ENCODE measurements at places on chromosomes 5 and 9.

GRCh38 chr5:53983568-53984460, 326.6 kb downstream of the ARL15 start:
- peak; percentile 46 for DNase-seq

DNA sequence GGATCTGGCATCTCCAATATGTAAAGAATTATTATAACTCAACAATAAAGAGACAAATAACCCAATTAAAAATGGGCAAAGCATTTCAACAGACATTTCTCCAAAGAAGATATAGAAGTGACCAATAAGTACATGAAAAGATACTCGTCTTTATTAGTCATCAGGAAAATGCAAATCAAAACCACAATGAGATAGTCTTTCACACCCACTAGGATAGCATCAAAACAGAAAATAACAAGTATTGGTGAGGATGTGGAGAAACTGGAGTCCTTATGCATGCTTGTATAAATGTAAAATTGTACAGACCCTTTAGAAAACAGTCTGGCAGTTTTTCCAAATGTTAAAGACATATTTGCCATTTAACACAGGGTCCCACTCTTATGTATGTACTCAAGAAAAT, 39.1 kb upstream of the ITGA1 start:
- no peak for DNase-seq

DNA sequence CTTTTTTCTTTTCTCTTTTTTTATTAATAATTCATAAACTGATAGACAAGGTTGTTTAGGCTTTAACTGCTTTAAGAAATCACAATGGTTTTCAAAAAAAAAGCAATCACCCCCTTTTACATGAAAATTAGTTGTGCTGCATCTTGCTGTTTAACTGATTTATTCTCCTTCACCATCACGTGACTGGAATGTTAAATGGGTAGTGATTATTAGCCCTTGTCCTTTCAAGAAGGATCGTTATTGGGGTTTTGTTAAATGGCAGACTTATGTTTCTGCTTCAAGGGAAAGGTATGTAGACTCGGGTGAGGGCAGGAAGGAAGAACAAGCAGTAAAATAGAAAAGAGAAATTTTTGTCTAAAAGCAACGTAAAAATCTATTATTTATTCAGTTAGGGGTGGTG, 175.6 kb upstream of the TLE4 start:
- no peak for DNase-seq

DNA sequence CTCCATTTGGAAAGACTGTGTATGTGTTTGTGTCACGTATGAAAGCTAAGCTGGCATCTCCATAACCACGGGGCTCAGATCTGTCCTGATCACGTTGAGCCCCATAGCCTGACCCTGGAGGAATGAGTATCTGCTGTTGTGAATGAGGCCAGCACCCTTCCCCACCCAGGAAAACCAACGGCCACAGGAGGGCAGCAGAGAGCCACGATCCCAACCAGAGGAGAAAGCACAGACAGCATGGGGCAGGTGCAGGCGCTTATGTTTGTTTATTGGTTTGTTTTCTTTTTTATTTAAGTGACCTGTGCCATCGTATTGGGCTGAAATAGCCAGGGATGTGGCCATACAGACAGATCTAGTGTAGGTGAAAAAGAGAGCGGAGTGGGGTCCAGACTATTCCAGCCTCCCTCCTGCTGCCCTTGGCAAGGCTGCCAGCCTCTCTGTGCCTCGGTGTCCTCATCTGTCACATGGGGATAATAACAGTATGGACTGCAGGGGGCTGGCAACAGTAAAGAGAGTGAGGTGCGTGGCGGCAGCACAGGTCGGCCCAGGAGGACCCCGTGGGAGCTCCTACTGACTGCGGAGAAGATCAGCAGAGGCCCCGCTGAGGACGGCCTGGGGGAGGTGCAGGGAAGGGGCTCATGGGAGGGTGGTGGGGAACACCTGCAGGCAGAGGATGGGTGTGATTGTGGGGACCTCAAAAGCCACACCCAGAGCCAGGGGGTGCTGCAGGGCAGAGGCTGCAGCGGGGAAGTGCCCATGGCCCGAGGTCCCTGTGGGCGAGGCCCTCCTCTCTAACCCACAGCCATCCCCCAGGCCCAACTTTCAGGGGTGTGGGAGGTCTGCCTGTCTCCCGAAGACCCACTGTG, 12.1 kb downstream of the OR2V2 start:
- no peak for DNase-seq

- DNase-seq: no peak
These were observed 200.3 kb downstream of the TLE1 start for GRCh38 chr9:81489046-81489445.

DNA sequence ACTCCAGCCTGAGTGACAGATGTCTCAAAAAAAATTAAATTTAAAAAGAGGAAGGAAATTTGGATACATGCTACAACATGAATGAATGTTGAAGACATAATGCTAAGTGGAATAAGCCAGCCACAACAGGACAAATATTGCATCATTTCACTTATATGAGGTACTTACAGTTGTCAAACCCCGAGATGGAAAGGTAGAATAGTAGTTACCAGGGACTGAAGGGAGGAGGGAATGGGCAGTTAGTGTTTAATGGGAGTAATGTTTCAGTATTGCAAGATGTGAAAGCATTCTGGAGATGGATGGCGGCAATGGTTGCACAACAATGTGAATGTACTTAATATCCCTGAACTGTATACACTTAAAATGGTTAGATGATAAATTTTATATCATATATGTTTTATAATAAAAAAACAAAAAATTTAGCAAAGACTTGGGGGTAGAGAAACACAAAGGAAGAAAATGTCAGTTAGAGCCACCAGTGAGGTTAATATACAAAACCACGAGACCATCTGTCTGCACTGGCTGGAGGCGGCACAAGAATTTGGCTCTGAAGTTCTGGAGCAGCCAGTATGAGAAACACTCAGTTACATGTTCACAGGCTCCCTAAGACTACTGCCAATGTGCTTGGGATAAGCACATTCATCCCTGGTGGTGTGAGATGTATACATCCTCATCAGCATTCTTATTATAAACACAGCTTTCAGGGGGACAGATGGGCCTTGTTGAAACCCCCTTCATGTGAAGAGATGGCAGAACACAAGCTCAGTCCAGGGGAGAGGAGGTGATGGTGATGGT, 37.0 kb upstream of the RPS23 start:
- no peak for DNase-seq

DNA sequence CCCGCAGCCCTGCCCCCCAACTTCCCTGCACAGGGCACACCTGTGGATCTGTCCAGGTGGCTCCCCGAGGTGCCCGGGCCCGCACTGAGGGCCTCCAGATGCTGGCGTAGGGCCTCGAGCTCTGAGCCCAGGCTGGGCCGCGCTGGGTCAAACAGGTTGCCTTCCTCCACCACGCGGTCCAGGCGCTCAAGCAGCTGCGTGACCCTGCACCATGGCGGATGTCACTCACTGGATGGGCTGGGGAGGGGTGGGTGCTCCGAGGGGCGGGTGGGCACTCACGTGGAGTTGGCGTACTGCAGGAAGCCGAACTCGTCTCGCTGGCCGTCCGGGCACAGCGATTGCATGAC, 5.4 kb downstream of the ABCA2 start:
- DNase-seq: no peak

DNA sequence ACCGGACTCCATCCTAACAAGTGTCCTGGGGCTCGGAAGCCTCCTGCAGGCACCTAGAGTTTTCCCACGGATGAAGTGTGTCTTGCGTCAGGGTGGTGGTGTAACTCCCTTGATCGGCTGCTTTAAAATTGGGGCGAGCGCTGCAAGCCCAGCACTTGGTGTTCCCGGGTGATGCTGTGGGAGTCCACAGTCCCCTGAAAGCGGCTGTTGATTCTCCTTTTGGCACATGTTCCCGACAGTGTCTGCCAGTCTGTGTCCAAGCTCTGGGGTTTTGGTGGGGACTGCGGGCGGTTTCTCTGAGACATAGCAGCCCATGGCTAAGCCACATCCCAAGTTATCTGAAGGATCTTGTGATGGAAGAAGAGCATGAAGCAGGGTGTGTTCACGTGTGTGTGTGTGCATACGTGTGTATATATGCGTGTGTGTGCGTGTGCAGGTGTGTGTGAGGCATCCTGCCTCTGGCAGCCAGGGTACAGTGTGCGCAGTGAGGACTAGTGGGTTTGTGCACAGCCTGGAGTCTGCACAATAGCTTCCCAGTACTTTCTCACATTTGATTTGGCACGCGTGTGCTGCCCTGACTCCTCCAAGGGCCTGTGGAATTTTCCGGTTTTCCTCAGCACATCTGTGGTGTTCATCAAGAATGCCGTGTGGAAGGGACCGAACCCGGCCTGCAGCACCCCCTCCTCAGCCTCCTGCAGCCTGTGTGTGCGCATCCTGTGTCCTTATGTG, 16.9 kb downstream of the SLC25A48 start:
- no peak for DNase-seq

GRCh38 chr5:93607367-93608258, 24.6 kb downstream of the NR2F1 start:
- DNase-seq: no peak

DNA sequence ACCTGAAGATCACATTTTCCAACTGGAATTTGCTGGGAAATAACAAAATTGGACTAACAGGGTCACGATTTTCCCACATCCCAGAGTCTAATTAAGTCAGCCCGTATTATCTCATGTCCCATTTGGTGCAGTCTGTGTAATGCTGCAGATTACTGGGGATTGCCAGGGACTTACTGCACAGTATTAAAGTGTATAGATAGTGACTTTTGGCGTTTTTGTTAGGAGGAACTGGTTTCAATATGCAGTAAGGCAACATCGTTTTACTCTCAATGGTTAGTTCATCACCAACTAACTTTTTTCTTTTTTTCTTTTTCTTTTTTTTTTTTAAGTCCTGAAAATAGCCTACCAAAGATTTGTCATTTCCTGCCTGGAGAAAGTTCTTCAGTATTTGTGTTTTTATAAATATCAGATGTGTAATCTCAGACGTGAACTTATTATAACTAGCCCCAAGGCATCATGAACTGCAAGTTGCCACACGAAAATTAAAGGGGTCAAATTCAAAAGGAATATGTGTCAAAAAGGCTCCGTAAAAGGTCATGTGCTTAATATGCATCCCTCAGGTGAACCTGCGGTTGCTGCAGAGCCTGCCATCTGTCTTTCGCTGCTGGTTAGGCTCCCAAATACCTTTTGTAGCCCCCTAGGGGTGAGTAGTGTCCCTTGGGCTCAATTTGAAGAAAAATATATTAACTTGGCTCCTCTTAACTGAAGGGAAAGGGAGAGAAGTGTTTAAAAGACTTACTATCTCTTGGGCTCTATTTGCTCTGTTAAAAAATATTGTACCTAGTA, 176.7 kb upstream of the ADAMTSL1 start:
- DNase-seq: peak; percentile 9

GRCh38 chr5:8844847-8845246, 701.0 kb downstream of the SEMA5A start:
- DNase-seq: no peak

DNA sequence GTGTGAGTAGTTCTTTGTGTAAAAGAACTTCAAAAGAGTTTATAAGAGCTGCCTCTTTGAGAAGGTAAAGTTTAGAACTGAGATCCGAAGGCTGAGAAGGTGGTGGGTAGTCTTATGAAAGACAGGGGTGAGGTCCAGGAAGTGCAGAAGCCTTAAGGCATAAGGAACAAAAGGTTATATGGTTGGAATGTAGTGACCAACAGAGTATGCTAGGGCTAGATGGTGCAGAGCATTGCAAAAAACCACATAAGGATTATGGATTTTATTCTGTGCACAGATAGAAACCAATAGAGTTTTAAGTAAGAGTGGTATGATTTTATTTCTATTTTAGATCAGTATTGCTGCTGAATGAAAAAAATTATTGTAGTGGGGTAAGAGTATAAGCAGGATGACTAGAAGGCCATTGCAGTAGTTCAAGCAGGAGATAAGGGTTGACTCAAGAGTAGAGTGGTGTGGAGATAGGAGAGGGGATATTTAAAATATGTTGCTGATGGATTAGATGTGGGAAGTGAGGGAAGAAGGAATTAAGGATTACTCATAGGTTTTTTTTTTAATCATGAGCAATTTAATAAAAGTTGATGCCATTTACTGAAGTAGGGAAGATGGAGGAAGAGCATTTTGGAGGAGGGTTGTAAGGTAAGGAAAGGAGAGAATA, 3.7 kb downstream of the RECK start:
- DNase-seq: no peak

GRCh38 chr5:11477786-11478185, 426.5 kb downstream of the CTNND2 start:
- no peak for DNase-seq

DNA sequence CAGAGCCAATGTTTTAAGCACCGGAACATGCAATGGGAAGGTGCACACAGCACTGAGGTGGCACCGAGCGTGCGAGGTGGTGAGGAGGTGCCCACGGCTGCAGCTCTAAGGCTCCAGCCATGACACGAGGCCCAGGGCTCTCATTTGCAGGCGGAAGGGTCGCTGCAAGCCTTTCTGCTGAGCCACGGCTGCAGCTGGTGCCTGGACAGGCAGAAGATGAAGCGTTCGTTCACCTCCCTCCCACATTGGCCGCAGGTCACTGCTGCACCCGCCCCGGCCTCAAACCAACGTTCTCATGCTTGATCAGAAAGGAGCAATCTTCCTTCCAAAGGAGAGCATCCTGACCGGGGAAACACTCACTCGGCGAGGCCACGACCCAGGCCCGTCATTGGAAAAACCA, 4.5 kb upstream of the INPP5E start:
- no peak for DNase-seq

- DNase-seq: no peak
These were observed 25.6 kb downstream of the OR2V2 start for GRCh38 chr5:181173027-181173419.

DNA sequence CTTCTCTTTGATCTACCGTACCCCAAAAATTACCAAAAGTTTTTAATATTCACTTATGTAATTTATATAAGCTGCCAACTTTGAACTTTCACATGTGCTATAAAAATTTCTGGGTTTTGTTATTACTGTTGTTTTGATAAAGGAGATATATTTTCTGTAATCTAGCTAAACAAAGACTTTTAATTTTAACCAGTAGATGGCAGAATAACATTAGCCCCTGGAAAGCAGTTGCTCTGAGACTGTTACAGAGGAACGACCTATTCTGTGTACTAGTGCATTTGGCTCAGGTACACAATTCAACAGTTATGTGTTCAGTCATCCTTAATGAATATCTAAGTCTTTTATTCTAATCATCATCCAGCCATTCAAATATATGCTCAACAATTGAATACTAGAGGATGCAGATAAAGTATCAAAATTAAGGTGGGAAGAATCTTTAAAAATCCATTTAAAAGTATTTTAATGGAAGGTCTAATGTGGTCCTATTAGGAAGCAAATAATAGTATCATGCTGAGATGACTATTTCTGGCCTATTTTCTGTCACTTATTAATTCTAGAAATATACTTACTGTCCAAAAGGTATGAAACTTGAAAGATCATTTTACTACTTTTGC, 8.6 kb downstream of the KLHL9 start:
- no peak for DNase-seq

- DNase-seq: no peak
These were observed 35.0 kb upstream of the TLE1 start for GRCh38 chr9:81724242-81724889.
